ENCODE measurements at places on chromosomes 3 and 15.

DNA sequence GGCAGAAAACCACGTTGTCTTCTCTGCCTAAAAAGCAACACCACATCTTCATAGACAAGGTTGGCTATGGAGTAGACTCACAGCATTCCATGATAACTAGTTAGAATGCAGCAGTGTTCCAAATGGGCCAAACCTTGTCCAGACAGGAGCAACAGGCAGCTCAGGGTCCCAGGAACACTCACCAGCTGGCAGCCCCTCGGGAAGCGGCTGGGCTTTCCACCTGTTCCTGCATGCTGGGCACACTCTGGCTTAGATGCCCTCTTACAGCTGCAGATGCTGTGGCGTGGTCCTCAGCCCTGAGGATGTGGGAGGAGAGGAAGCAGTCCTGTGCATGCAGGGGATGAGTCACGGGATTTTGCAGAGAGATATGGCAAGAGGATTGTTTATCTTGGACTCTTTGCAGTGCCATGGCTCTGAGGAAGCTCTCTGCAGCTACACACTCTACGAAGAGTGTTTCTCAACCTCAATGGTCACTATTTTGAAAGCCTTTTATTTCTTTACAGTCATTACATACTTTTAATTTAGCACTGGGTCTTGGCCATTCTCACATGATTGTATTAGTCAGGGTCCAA is 11.3 kb downstream of the NRROS start:
- peak; percentile 92 for DNase-seq

DNA sequence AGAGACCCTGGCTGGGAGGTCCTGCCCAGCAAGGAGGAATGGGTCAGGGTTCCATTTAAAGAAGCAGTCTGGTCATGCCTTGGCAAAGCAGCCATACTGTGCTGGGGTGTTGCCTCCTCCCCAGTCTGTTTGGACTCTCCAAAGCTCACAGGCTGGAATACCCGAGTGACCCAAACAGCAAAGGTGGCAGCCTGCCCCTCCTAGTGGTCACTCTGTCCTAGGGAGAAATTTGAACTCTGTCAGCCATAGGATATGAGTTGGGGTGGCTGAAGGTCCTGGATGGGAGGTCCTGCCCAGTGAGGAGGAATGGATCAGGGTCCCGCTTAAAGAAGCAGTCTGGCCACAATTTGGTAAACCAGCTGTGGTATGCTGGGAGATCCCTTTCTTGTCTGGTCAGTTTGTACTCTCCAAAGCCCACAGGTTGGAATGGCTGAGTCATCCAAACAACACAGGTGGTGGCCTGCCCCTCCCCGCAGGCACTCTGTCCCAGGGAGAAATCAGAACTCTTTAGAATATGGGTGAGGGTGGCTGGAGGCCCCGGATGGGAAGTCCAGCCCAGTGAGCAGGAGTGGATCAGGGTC is 45.0 kb downstream of the CCR1 start:
- peak; percentile 91 for DNase-seq

DNA sequence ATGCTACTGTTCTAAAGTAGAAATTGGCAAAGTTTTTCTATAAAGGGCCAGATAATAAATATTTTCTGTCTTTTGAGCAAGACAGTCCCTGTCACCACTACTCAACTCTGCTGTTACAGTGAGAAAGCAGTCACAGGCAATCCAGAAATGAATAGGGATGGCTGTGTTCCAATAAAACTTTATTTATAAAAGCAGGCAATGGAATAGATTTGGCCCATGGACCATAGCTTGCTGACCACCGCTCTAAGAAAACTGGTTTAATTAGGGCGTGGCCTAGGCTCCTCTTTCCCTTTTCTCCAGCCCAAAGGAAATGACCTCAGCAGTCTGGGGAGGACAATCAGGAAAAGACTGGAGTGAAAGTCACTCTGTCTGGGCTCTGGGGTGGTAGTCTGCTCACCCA is 183.8 kb downstream of the MEGF11 start:
- DNase-seq: no peak

- DNase-seq: peak; percentile 63
Measured at GRCh38 chr15:47795864-47796263, 78.6 kb downstream of the SEMA6D start.

DNA sequence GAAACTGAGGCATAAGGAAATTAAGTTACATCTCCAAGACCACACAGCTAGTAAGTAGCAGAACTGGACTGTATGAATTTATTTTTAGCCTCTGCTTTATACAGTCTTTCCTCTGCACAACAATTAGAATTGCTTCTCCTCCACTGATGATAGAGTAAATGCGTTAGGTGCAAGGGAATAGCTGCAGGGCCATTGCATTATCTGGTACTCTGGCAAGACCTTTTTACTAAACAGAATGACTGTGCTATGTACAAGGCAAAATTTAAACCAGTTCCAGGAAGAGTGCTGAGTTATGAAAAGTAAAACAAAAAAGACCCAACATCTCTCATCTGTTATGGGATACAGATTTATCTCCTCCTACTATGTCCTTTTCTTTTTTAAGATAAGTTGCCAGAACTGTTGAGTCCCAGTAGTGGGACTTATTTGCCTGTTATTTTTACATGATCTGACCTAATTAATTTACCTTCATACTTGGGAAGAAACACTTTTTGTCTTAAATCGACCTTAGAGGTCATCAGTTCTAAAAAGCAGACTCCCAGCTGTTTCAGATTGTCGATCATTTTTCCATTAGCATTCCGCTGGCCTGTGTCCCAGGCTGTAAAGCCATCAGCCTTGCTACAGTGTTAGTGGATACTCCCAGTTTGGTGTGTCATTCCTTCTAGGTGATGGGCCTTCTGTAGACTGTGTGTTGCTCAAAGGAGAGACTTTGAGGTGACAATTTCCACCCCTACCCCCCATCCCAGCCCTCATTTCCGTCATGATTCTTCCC is 147.5 kb upstream of the NUDT16 start:
- DNase-seq: no peak

DNA sequence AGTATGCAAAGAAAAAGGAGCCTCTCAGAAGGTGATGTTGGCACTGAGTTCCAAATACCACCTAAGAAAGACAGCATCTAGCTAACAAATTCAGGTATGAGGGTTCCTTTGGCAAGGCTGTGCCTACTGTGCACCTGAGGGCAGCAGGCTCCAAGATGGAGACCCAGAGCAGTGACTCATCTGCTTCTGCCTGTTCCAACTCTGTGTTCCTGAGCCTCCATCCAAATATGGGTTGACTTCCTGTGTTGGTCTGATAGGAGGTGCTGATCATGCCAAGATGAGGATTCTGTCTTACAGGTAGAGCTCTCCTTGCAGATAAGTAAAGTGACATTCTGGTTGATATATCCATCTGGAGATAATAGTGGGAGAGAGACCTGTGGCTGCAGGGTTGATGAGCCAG is 26.0 kb downstream of the SV2B start:
- peak; percentile 33 for DNase-seq

GRCh38 chr15:49620199-49620598 is 419 bp downstream of the FAM227B start:
- DNase-seq: peak; percentile 17

DNA sequence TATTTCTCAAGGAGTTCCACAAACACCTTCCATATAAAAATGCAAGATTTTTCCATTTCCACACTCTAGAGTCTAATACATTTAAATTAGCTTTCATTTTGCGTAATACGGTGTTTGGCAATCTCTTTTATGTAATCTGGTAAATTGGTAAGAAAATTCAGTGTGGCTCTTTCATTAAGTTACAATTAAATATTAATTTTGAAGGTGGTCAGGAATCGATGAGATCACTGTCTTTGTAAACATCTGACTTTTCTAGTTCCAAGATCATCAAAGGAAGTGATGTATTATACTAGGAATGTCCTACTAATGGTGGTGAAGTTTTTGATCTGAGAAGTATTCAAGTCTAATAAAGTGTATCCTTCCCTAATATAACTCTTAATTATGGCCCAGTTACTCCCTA is 1.1 kb upstream of the UTS2B start:
- DNase-seq: peak; percentile 26

- peak; percentile 39 for DNase-seq
Measured at GRCh38 chr15:41258750-41259471, 27.8 kb downstream of the CHP1 start.

- DNase-seq: no peak
Measured at GRCh38 chr3:99651531-99651930, 13.1 kb downstream of the COL8A1 start.
